ENCODE measurements at places on chromosomes 1 and 21.

DNA sequence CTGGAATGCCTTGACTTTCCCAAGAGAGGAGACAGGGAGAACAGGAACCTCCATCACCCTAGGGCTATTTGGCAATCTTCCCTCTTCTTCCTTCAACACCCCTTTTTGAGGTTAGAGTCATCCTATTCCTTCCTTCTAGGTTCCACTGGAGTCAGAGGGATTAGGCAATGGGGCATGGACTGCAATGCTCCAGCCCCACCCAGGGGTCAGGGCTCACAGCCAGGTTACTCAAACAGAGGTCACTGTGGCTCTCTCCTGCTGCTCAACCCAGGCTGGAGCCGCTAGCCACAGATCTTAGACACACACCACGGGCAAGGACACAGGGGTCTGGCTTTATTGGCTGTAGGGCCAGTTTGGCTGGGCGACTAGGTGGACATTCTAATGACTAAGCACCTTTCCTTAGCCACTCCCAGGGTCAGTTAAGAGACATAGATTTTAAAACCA lies 145.5 kb upstream of the NRIP1 start:
- DNase-seq, result no peak

DNA sequence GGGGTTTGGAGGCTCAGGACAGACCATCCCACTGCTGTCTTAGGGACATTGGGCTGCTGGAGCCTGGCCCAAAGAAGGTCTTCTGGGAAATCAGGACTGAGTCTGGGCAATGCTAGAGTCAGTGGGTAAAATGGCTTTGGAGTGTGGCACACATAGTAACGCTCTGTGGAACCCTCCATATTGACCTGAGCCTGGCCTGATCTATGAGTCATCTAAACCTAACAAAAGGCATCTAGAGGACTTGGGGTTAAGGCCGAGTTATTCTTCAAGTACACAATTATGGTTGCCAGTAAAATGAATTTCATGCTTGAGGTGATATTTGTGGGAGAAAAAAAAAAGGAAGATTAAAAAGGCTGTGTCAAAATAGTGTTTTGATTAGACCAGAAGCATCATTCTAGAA lies 77.7 kb downstream of the ST6GALNAC5 start:
- DNase-seq, result no peak

DNA sequence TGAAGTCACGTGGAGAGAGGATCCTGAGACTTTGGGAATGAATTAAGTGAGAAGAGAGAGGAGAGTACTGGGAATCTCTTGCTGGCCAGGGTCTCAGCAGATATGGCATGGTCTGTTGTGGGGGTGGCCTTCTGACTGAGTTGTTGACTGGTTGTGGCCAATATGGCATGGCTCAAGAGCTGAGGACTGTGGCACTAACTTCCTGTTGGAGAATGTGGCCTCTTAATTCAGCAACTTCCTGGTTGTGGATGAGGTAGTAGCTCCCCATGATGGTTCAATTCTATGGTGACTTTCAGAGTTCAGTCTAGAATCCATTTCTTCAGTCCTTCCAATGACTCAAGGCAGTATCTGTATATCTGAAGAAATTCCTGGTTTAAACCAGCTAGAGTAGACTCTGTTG lies 44.7 kb upstream of the PAXBP1 start:
- no peak for DNase-seq

- no peak for DNase-seq
Measured at GRCh38 chr1:13628711-13629110, 45.1 kb downstream of the PDPN start.

GRCh38 chr1:79472067-79472656 lies 465.6 kb upstream of the ADGRL4 start:
- DNase-seq, result no peak

DNA sequence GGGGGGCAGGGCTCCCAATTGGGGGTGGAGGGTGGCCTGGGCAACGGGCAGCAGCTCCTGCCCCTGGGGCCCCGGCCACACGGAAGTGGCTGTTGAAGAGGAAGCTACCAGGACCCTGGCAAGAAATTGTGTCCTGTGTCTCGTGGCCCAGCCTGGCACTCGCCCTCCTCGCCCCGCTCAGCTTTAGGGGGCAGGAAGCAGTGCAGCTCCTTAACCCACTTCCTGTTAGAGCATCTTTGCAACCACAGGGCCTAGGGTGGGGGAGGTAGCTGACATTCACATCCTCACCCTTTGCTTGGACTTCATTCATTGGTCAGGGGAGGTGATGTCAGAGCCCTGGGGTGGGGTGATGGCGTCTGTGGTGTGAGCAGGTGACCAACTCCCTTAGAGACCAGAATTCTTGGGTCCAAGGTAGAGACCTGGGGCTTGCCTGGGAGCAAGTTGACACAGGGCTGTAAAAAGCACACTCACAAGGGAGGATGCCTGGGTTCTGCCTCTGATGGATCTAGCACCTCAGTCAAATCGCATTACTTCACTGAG lies at the start of gene ARHGAP30:
TSS of gene ARHGAP30 (minus strand) at position 161 of the 540 bp plus-strand sequence. CDS start 267 bp downstream, outside the sequence.
- no peak for DNase-seq

GRCh38 chr21:43269440-43269839 lies 100.6 kb downstream of the CRYAA start:
- DNase-seq, result no peak

DNA sequence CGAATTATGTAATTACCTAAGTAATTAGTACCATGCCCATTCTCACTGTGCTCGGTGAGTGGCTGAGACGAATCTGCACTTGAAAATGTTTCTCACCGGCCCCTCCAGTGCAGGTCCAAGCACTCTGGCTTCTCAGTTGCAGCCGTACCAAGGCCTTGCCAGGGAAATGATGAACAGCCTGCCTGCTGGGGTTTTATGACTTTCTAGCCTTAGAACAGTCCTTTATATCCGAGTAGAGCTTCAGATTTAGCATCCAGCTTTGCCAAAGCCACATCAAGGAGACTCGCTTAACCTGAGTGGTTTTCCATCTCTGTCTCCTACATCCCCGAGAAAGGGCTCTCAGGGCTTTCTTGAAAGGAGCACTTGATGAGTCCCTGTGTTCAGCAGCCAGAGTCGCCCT lies 83.4 kb downstream of the GREM2 start:
- DNase-seq, result no peak

GRCh38 chr1:3912809-3913685 lies 13.0 kb upstream of the C1orf174 start:
- no peak for DNase-seq

DNA sequence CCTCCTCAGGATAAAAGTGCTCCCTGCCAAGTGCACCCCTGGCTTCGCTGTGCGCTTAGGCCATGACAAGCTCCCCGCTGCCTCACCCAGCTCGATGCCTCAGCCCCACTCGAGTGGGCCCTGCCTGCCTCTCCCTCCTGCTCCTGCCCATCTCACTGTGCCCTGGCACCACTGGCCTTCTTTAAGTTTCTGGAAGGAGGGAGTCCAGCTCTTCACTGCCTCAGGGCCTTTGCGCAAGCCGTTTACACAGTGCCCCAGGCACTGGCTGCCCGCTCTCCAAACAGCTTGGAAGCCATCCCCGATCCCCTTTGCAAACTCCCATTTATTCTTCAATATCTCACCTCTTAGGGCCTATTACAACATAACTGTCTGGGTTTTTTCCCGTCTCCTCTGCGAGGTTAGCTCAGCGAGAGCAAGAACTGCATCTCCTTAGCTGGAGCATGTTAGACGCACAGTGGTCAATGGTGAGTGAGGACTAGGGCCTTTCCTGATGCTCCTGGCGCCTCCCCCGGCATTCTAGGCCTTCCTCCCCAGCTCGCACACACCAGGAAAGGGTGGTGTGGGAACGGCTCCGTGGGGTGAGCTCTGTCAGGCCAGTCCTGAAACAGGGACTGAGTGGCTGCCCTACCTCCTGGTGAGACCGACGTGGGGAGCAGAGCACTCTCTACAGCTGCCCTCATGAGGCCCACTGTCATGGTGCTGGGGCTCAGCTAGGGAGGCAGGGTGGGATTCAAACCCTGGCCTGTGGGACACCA lies 31.9 kb downstream of the PODN start:
- no peak for DNase-seq

DNA sequence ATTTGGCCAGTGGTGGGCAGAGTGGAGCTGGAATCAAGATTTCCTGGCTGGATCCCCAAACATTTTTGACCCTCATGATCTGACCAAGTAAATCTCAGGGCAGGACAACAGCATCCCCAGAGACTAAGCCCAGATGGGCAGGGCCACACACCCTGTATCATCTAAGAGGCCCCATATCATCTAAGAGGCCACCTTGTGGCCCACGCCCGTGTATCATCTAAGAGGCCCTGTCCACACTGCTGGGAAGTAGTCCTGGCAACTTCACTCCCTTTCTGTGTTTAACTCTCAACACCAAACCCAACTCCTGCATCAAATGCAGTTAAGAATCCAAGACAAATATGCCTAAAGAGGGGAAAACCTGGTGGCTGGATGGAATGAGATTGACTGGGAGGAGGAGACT lies 81.6 kb upstream of the SSX2IP start:
- DNase-seq, result no peak

DNA sequence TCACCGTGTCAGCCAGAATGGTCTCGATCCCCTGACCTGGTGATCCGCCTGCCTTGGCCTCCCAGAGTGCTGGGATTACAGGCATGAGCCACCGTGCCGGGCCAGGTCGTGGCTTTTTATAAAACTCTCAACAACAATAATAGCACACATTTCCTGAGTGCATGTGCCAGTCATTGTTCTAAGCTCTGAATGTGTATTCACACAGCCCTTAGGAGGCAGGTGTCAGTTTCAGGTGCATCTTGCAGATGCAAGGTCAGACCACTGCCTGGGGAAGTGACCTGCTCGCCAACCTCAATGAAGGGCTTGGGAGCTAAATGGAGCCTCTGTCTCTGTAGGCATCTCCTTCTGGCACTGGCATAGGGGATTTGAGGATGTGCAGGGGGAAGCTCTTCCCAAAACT lies 1.6 kb upstream of the LEFTY2 start:
- no peak for DNase-seq

DNA sequence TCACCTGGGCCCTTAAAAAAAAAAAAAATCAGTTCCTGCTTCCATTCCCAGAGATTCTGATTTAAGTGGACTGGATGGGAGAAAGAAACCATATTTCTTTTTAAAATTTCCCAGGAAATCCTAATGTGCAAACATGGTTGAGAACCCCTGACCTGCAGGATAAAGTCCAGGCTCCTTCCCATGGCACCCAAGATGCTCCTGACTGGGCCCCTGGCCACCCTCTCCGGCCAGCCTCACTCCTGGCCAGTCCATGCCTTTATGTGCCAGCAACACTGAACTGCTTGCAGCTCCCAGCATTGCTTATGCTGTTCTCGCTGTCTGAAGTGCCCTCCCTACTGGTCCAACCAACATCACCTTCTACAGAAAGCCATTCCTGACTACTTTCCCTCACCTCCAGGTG lies 93.9 kb downstream of the TEX35 start:
- DNase-seq, result no peak

DNA sequence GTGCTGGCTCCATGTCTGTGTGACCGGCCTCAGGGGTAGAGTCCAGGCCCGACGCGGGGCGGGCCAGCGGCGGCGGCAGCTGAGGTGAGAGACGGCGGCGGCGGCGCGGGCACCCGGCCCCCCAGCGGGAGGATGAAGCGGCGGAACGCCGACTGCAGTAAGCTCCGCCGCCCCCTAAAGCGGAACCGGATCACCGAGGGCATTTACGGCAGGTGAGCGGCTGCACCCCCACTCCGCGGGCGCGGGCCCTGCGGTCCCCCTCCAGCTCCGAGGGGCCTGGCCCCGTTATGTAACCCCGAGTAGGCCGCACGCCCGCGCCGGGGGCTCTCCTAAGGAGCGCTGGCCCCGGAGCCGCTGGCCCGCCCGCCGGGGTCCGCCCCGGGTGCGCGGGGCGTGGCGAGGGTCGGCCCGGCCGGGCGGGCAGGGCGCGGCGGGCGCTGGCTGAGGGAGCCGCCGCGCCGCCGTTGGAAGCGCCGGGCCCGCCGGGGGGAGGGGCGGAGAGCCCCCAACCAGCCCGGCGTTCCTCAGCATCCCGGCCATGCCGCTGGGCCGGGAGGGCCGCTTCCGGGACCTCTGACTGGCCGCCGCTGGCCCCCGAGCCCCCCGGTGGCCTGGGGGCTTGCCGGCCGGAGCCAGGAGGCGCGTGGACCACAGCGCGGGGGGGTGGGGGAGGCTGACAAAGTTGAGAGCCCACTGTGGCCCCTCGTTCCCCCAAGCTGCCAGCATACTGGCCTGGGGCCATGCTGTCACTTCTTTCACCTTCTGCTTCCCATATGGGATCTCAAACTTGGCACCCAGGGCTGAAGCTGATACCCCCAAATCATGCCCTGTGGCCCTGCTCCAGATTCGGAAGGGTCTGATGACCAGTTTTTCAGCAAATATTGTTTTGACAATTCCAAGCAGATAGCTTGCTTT lies 527 bp downstream of the MACO1 start:
- DNase-seq, result no peak

GRCh38 chr1:154352245-154352580 lies 26.9 kb downstream of the ATP8B2 start:
- no peak for DNase-seq

DNA sequence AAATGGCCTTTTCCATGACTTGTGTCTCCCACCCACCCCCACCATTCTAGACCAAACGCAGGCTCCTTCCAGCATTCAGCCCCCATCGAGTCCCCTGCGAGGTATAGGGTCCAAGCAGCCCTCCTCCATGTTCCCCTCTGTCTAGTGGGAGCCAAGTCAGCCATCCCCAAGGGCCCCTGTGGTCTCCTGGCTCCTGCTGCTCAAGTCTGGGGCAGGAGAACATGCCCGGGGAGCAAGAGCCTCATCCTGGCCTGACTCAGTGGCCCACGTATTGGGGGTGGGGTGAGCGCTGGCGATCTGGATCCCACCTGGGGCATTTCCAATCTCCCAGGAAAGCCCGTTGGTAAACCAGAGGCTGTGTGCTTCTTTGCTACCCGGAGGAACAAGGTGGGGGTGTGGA lies 4.1 kb upstream of the PRDM16 start:
- DNase-seq, result no peak

DNA sequence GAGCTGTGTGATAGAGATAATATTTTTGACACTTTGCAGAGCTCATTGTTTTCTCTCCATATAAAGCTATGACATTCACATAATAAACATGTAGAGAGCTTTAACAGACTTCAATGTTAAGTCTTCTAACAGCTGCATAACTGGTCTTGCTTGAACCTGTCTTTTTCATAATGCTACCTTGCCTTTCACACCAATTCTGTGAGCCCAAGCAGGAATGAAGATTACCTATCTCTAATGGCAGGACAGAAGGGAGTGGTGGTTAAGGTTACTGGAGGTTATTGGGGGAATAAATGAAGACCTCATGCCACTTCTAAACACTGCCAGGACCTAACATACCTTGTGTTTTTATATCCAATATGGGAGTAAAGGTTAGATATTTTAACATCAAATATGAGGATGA lies 2.3 kb upstream of the CD55 start:
- DNase-seq, result no peak

- no peak for DNase-seq
Measured at GRCh38 chr1:237574536-237574935, 316.2 kb downstream of the ZP4 start.
